ENCODE measurements at places on chromosomes 12 and 14.

- DNase-seq: no peak
Measured at GRCh38 chr12:110957652-110958051, 37.3 kb upstream of the MYL2 start.

DNA sequence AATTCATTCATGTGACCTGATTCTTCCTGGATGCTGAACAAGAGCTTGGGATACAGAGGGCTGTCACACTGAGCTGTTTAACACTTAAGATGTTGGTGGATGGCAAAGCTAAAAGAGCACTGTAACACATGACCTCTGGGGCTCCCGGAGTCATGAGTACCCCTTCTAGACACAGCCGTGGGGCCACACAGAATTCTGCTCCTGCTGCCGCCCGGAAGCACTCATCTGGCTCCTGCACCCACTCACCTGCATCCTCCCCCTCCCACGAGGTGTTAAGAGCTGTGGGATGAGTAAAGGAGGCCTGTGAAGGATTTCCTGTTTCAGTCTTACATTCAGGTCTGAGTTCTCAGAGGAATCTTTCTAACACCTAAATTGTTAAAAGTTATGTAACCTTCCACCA is 78.0 kb upstream of the SSTR1 start:
- no peak for DNase-seq

GRCh38 chr14:41668356-41668755 is 61.7 kb downstream of the LRFN5 start:
- DNase-seq: no peak

DNA sequence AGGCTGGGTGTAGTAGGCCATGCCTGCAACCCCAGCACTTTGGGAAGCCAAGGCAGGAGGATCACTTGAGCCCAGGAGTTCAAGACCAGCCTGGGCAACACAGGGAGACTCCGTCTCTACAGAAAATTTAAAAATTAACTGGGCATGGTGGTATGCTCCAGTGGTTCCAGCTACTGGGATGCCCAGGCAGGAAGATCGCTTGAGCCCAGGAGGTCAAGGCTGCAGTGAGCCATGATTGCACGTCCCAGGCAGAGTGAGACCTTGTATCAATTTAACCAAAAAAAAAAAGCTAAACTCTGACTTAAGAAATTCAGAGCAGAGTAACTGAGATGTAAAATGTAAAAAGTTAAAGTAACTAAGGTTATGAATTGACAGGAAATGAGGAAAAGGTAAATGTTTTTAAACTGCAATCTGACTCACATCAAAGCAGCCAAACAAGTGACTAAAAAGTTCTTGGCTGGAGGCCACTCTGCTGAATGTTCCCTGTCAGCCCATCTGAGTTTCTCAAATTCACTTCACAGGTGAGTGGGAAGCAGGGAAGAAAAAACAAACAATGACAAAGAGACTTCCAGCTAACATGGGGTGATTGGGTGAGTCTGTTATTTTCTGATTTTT is 21.3 kb downstream of the PRKD1 start:
- no peak for DNase-seq

DNA sequence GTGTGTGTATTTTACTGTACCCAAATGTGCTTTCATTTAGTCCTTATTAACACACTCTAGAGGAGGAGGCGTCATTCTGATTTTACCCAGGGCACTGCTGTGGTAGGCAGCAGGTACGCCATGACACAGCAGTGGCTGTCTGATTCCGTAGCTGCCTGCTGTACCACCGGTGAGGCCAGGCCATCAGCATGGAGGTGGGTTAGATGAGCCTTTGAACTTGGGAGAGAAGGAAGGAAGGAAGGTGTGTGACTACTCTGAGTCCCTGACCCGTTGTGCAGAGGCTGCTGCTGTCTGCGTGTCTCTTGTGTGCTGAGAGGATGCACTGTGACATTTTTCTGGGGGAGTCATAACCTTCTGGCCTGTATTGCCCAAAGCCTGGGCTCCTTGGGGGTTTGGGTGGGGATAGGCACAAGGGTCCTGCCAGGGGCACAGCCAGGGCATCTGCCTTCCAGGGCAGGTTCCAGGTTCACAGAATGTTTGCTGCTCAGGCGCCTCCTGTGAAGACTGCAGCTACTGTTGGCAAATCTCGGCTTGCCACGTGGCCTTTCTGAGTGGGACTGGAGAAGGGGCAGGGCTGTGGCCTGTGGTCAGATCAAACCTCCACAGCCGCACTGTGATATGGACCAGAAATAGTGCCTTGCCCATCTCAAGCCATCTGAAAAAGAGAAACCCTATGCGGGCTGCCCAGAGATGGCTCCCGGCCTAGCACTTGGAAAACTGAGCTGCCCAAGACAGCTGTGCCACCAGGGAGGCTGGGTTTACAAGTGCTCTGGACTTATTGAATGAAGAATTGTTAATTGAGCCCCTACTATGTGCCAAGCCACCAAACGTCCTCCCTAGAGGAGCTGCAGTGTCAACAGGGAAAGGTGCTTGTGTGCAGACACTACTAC is 47.1 kb downstream of the MLXIP start:
- no peak for DNase-seq

DNA sequence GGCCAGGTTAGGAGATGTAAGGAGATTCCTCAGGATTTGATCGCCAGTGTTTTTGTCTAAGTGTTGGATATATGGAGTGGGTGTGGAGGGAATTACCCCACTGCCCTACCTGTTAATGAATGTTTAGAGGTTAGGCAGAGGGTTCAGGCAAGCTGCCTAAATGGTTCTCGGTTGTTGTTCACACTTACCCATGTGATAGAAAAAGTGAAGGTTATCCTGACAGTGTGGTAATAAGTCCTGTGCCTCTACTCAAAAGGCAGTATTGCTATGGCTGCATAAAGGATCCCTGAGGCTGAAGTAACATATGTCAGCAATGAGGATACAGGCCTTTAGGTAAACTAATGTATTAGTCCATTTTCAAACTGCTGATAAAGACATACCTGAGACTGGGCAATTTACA is 112.0 kb downstream of the GPHN start:
- no peak for DNase-seq

DNA sequence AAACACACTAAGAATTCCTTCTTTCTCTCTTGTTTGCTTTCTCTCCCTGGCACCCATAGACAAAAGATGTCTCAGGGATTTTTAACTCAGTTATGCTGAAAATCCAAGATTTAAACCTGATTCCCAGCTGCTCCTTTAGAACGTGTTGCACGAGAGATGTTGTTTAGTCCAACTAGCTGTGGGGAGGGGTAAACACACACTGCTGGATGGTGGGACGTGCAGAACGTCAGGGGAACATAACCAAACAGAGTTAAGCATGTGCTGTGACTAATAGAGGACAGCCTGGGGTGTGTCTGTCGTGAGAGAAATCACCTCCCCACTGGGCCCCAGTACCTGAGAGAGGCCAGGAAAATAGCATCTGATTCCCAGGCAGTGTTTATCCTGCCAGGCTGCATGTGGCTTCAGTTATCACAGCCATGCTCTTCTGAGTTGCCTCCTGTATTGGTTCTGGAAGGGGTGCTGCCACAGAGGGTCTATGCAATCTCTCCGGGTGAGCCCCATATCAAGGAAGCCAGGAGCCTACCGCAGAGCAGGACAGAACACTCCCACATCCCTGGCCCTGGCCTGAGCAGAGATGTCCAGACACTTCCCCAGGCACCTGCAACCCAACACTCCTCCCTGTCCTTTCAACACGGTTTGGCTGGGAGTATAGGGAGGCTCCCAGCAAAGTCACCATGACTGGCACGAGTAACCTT is 112.7 kb upstream of the EGLN3 start:
- no peak for DNase-seq

DNA sequence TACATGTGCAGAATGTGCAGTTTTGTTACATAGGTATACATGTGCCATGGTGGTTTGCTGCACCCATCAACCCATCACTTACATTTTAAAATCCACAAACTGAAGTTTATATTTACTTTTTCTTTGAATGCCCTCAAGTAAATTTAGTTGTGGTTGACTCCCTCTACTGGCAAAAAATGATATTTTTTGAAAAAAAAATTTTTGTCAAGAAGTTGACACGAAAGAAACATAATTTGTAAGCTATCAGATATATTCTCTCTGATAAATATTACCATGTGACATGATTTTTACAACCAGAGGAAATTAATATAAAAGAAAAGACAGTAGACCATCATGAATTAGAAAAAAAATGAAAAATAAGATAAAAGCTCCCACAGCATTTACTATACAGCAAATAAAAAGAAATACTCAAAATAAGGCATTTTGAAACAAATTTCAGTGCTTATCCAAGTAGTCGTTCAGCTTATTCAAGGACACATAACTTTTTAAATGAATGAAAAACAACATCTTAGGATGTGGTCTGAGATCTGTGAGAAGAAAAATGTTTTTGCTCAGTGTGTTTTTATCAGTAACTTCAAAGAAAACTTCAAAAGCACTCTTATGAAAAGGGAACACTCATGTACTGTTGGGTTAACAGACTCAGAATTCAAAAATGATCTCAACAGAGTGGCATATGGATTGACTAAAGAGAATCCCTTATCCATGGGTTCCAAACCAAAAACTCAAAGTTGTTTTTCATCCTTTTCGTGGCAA is 30.0 kb upstream of the GRIP1 start:
- no peak for DNase-seq

DNA sequence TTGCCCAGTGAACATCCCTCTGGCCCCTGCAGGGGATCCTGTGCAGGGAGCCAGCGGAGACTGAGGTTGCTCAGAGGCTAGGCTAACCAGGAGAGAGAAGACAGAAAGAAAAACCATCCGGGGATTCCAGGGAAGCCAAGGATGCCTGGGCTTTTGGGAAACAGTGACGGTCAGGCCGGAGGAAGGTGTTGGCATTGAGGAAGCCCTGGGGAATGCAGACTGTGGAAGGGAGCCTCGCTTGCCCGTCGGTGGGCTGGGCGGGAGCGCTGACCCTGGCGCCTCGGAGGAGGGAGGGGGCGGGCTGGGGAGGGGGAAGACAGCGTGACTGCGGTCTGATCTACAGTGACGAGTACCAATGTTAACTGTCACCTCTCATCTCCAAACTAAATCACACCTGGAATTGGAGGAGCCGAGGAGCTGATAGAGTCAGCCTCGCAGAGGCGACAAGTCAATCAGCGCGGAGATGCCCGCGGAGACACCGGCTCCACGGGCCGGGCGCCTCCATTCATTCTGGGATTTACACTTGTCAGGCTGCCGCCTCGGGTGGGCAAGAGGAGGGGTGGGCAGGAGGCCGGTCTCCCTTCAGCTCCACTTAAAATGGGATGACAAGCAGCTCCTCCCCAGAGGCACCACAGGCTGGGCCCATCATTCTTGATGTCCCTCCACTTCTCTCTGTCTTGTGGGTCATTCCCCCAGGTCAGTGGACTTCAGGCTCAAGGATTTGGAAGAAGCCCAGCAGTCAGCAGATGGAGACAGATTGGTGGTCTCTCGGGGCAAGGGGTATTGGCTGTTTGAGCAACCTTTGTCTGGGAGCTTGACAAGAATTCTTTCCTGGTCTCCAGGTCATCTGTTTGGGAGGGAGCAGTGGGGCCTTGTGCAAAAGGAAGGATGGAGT is 20.4 kb upstream of the GPATCH2L start:
- no peak for DNase-seq

- DNase-seq: no peak
Measured at GRCh38 chr14:23571701-23572523, 4.3 kb upstream of the AP1G2 start.

DNA sequence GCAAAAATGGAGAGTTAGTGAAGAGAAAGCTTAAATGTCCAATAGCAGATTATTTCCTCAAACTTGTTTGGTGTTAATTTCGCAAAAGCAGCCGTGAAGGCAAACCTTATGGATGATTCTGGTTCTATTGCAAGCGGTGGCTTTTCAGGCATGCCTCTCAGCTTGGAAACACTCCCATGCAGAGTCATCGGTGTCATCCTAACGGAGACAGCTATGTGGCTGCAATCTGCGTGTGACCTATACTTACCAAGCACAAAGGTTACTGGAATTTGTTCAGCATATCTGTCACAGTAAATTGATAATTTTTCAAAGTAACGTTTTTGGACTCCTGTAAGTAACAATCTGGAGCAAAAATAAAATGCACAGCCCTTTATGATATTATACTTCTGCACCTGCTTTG is 5.0 kb downstream of the BEST3 start:
- DNase-seq: no peak

GRCh38 chr12:109331301-109331952 is 16.3 kb upstream of the MYO1H start:
- no peak for DNase-seq

GRCh38 chr14:69443296-69443805 is 41.2 kb upstream of the PLEKHD1 start:
- no peak for DNase-seq

DNA sequence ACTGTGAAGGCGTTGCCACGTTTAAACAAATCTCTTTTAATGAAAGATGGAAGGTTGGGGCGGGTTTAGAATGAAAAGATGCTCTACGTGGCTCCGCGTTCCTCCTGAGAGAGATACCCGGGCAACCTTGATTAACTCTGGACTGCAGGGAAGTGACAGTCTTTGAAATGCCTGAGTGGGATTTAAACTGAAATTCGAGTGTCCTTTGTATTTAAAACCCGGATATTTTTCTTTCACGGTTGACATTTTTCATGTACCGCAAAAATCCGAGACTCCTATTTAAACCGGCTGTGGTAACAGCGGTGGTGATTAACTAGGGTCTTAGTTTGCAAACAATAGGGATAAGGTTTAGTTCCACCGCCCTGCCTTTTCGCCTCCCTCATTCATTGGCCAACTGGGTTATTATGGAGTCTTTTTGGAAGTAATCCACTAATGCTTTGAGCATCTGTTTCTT is 707 bp downstream of the G2E3 start:
- DNase-seq: no peak

GRCh38 chr12:55034218-55034617 is 14.4 kb downstream of the NEUROD4 start:
- no peak for DNase-seq

GRCh38 chr14:38199739-38200138 is 8.0 kb upstream of the SSTR1 start:
- DNase-seq: no peak

- no peak for DNase-seq
Measured at GRCh38 chr12:2844786-2845185, 10.0 kb upstream of the NRIP2 start.

DNA sequence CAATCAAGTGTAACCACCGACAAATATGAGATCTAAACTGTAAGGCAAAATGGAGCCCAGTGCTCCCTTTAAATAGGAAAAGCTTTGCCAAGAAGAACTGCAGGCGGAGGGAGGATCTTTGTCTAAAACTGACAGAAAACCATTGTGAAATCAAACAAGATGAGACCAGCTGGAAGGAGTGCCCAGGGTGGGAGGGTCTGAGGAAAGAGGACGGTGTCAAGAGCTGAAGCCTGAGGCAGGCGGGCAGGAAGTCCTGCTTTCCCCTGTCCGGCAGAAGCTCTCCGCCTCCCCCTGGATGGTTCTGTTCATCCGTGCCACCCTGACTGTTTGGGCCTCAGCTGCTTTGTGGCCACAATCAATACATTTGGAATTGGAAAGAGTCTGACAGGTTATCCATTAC is 37.5 kb downstream of the CDC42BPB start:
- DNase-seq: no peak

DNA sequence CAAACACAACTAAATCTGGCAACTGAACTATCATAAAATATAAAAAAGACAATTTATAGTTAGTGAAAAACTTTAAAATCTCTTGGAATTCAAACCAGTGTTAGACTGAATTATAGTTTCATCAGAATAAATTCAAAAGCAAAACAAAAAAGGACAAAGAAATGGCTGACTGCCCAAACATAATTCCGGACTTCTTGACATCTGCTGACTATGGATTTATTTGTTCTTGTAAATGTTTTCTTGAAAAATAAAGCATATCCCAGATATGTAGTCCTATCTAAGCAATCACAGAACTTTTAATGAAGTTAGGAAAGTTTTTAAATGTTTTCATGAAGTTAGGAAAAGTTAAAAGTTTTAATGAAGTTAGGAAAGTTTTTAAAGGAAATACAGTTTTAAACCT is 45.8 kb upstream of the CNTN1 start:
- no peak for DNase-seq

GRCh38 chr12:24724814-24725213 is 224.1 kb downstream of the BCAT1 start:
- no peak for DNase-seq

Measured in esophagus squamous epithelium (tissue), 5 donors.